ENCODE measurements at places on chromosomes 1 and 21.

DNA sequence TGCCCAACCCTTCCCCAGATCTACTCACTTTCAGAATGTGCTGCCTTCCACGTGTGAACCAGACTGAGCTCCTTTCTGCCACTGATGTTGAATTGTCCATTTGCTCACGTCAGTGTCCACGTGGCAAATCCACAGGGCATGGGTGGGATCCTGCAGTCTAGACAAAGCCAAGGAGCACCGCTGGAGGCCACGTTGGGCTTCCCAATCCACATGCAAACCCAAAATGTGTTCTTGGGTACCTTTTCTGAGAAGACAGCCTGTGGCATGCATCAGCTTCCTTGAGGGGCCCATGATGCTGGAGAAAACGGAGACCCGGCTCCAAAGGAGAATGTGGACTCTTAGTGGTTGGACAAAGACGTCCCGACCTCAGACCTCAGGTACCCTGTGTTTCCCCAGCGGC is 87.6 kb downstream of the PDE9A start:
- no peak for DNase-seq

DNA sequence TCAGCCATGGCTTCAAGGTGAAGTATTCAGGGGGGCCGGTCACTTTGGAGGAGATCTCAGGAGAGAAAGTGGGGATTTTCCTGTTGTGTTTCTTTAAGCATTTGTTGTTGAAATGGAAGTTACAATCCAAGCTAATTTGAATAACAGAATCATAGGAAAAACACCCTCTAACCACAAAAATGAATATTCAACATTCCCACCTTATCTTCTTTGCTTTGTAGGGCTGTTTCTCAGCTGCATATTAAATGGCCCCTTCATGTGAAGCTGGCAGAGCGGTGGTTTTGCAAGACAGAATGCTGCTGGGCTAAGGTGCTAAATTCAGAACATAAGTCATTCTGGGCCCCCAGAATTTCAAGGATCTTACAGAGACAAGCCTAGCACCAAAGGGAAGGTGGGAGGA is 279.0 kb downstream of the RRAGC start:
- DNase-seq: no peak

GRCh38 chr1:106072909-106073600 is 983.4 kb upstream of the PRMT6 start:
- DNase-seq: no peak

DNA sequence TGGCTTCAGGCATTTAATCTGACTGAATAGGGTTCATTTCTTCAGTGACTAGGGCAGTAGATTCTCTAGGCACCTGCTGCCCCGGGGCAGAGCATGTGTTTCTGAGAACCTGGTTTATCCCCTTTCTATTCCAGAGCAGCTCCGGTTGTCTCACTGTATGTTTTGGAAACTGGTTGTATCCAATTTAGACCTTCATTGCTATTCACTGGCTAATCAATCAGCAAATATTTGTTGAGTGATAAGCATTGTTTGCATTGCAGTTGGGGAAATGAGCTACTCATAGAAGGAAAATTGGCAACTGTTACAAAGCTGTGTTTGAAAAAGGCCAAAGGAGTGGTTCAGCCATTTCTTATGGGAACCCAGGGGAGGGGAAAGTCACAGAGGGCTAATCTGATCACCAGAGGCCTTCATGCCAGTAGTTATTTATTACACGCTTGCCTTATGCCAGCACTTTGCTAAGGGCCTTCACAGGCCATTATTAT is 2.9 kb downstream of the QSOX1 start:
- DNase-seq: no peak

- DNase-seq: no peak
Measured at GRCh38 chr21:16113052-16113715, 383.4 kb downstream of the USP25 start.

DNA sequence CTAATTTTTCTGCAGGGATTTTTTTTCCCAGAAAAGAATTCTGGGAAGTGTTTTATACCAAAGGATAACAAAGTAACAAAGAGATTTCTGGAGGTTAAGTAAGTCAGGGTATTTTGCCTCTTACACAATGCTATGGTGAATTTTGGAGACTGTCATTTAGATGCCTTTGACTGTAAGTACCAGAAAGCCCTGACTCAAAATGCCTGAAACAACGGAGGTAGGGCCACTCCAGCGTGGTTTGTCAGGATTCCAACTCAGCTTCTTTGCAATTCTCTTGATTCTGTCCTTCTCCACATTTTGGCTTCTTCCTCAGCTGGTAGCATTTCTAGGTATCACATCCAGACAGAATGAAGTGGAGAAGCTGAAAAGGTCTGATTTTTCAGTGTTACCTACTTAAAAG is 106.5 kb downstream of the UCHL5 start:
- no peak for DNase-seq

DNA sequence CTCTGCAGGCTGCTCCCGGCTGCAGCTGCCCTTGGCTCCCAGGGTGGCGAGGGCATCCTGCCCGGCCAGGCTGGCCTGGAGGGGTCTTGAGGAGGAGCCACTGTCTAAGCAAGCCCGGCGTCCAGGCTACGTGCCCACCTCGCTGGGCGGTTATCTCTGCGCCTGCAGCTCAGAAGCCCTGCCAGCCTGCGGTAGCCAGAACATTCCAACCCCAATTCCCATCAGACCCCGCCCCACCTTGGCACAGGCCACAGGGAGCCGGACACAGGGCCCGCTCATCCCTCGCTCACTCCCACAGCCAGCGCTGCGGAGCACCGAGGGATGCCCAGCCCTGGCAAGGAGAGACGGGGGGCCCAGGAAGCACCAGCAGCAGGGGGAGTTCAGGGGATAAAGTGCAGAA is 53.9 kb downstream of the MEGF6 start:
- DNase-seq: no peak

GRCh38 chr1:33391343-33392078 is 39.4 kb downstream of the PHC2 start:
- DNase-seq: no peak

DNA sequence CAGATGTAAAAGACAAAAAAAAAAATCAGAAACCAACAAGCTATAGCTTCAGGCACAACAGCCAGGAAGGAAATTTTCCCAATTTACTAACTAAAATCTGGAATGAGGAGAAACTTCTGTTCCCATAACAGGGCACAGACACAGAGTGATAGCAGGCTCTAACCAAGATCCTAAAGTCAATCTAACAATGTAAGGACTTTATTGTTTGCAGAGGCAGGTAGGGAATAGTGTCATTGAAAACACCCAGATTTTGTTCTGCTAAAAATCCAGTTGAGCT is 166.6 kb upstream of the ATP1B1 start:
- DNase-seq: no peak

DNA sequence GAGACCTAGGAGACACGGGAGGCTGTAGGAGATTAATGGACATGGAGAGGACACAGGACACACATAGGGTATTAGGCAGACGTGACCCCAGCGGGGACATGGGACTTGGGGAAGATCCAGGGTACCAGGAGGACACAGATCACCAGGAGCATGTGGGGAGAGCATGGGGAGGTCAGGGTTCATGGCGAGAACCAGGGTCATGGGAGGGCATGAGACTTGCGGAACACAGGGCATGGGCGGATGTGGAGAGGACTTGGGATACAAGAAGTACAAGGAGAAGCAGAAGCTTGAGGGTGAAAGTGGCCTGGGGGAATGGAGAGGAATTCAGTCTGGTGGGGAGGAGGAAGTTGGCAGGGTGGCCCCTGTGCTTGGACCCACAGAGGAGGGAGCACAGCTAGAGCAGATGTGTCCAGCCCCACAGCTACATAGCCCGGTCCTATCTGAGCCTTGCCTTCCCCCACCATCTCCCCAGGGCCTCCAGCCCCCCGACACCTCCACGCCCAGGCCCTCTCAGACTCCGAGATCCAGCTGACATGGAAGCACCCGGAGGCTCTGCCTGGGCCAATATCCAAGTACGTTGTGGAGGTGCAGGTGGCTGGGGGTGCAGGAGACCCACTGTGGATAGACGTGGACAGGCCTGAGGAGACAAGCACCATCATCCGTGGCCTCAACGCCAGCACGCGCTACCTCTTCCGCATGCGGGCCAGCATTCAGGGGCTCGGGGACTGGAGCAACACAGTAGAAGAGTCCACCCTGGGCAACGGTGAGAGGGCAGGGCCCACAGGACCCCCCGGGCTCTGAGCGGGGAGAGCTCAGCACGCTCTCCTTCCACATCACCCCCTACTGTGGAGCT is 12.1 kb downstream of the TIE1 start:
- DNase-seq: no peak

DNA sequence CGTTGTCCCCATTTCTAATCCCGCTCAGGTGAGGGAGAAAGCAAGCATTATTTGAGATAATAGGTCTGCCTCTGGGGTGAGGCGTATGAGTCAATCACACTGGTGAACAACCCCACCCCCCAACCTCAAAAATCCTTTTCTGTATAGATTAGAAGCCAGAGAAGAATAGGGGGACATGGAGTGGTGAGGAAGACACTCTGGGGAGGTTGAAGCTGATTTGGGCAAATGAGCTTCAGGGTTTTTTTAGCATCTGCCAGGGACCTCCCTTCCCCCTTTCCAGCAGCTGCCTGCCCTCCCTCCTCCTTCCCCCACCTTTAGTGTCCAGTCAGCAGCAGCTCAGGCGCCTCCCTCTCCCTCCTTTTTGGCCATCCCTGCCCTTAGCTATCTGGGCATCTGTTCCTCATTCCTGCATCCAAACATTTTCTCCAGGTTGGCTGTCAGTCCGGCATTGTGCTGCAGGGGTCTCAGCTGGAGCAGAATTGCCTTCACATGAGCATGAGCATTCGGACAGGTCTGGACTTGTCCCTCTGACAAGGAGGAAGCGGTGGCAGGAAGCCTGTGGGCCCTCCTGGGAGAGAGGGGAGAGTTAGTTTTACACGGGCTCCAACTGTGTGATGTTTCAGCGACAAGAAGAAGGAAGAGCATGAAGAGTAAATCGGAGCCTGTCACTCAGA is 30.8 kb upstream of the PTGFRN start:
- DNase-seq: peak; percentile 63

GRCh38 chr1:46436844-46437243 is 42.7 kb downstream of the FAAH start:
- no peak for DNase-seq

GRCh38 chr1:107530543-107530942 is 389.7 kb downstream of the NTNG1 start:
- no peak for DNase-seq

- no peak for DNase-seq
Measured at GRCh38 chr1:201275253-201275666, 8.0 kb upstream of the PKP1 start.

- DNase-seq: no peak
Measured at GRCh38 chr1:211831558-211832323, 1.2 kb upstream of the LPGAT1 start.

- DNase-seq: no peak
Measured at GRCh38 chr1:204376919-204377799, 17.4 kb upstream of the PLEKHA6 start.

GRCh38 chr1:185512442-185512841 is 195.4 kb upstream of the IVNS1ABP start:
- DNase-seq: no peak

DNA sequence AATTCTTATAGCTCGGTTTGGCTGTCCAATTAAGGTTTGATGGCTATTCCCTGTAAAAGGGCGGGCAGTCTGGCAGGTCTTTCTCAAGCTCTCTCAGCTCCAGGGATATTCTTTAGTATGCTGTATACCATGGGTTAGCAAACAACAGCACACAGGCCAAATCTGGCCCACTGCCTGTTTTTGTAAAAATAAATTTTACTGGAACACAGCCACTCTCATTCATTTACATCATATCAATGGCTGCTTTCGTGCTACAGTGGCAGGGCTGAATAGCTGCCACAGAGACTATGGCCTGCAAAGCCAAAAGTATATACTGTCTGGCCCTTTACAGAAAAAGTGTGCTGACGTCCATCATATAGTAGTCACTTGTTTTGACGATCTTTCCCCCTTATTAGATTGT is 32.0 kb downstream of the MACO1 start:
- DNase-seq: no peak

DNA sequence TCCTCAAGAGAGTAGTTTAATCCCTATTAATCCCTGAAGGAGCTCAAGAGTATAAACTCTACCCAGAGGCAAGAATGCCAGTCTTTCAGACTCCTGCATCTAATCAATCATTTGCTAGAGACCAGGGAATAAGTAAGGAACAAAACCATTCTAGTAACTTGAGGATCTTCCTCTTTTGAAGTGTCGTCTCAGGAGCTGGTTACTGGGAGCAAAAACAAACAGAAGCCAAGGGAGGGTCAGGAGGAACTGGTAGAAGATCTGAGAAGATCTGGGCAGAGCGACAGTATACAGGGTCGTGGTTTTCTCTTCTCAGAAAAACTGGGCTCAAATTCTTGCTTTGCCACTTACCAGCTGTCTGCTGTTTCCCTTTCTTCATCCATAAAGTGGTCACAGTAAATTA is 69.3 kb downstream of the RPS6KA1 start:
- no peak for DNase-seq

- no peak for DNase-seq
Measured at GRCh38 chr1:163440090-163440489, 118.3 kb downstream of the NUF2 start.

GRCh38 chr1:1272341-1273208 is 1.1 kb downstream of the UBE2J2 start:
- DNase-seq: no peak

GRCh38 chr1:51863384-51863783 is 15.1 kb downstream of the NRDC start:
- no peak for DNase-seq

GRCh38 chr1:216902669-216903381 is 179.6 kb upstream of the ESRRG start:
- no peak for DNase-seq

DNA sequence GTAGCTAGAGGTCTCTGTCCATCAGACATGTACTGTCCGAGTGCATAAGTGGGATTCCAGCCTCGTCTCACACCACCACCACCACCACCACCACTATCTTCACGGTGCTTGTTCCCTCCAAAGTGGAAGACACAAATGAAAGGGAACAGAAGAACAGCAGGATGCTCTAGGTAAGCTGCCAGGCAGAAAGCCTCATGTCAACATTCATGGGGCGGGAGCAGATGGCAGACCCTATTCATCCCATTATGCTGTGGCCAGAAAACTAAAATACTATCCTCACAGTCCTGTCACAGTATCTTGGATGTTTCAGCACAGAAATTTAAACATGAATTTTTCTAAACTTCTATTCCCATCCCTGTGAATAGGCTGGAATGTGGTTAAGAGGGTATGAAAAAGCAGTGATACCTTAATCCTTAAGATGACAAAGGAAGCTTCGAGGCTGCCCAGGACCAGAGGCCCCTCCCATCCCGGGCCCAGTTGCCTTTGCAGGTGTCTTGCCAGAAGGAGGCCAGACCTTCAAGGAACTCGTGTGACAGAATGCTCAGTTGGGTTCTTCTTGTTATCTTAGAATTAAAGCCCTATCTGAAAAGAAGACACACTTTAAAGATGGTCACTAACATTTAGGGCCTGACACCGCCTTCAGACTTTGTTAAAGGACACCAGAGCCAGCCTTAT is 24.7 kb downstream of the APCS start:
- no peak for DNase-seq

- DNase-seq: no peak
Measured at GRCh38 chr1:98058676-98059075, 137.8 kb upstream of the DPYD start.

DNA sequence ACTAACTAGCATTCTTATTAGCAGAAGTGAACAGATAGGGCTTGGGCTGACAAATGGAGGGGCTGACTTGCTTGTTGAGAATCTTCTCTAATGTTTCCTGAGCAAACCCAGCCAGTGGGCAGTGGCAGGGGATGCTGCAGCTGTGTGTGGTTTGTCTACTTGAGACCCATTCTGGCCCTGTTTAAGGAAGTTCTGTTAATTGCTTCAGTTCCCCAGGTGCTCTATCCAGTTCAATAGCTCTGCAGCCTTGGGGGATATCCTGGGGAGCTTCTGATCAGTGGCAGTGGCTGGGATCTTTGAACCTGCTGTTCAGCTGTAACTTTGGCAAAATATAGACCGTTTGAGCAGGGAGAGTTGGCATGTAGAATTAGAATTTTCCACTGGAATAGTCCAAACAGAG is 137.4 kb downstream of the ZNF326 start:
- DNase-seq: no peak

All from HEK293T (cell line).